ENCODE measurements at places on chromosomes 3 and 15. TPM values are rescaled to one million over a fixed set of nuclear protein-coding genes. Genes with fewer than 3 reads are reported as not detected.

The UBAP1L gene
- polyA plus RNA-seq: 1.5 TPM

The DYNLT2B gene
- polyA plus RNA-seq: 13.3 TPM

The SLC28A1 gene
- 0.02 TPM for polyA plus RNA-seq

The BFSP2 gene
- not detected for polyA plus RNA-seq

The NAALADL2 gene
- polyA plus RNA-seq: 2.1 TPM

The XCR1 gene
- 0.06 TPM for polyA plus RNA-seq

The IGF2BP2 gene
- 4.3 TPM for polyA plus RNA-seq

The LCTL gene
- polyA plus RNA-seq: not detected

The P3H2 gene
- polyA plus RNA-seq: 3.6 TPM

The SLC22A14 gene
- 0.16 TPM for polyA plus RNA-seq

The SI gene
- polyA plus RNA-seq: not detected

The MCTP2 gene
- 2.6 TPM for polyA plus RNA-seq

The COX17 gene
- 54.3 TPM for polyA plus RNA-seq

The DUOXA2 gene
- 0.13 TPM for polyA plus RNA-seq

The AQP9 gene
- 0.69 TPM for polyA plus RNA-seq

The SAMD7 gene
- not detected for polyA plus RNA-seq

The PAQR5 gene
- 0.11 TPM for polyA plus RNA-seq

The SST gene
- 13.1 TPM for polyA plus RNA-seq

The COX5A gene
- 378 TPM for polyA plus RNA-seq

The CYB561D2 gene
- polyA plus RNA-seq: 25.3 TPM

The ITGA11 gene
- 5.1 TPM for polyA plus RNA-seq

The NDN gene
- 95.3 TPM for polyA plus RNA-seq

The KCNH8 gene
- not detected for polyA plus RNA-seq

The RBPMS2 gene
- polyA plus RNA-seq: 16.2 TPM

The CFAP100 gene
- not detected for polyA plus RNA-seq

The ARL8B gene
- polyA plus RNA-seq: 36.9 TPM

The SRGAP3 gene
- 0.90 TPM for polyA plus RNA-seq

The SPINT1 gene
- polyA plus RNA-seq: 0.67 TPM

The GHSR gene
- polyA plus RNA-seq: not detected

The MLH1 gene
- polyA plus RNA-seq: 19.7 TPM

The GOLGA8Q gene
- polyA plus RNA-seq: 0.54 TPM

The ANKRD34C gene
- polyA plus RNA-seq: not detected

The UBA7 gene
- polyA plus RNA-seq: 31.2 TPM

The COL6A5 gene
- not detected for polyA plus RNA-seq

The MUSTN1 gene
- polyA plus RNA-seq: 129 TPM

The WDR93 gene
- polyA plus RNA-seq: 0.92 TPM

The NEK4 gene
- 5.4 TPM for polyA plus RNA-seq

The CADPS gene
- polyA plus RNA-seq: 0.04 TPM

The DPPA2 gene
- polyA plus RNA-seq: not detected

The SNAPC5 gene
- 25.9 TPM for polyA plus RNA-seq

The DOCK3 gene
- polyA plus RNA-seq: 0.14 TPM

The TGM5 gene
- 0.06 TPM for polyA plus RNA-seq

The LYZL4 gene
- not detected for polyA plus RNA-seq

The GJD2 gene
- 2.8 TPM for polyA plus RNA-seq

The ERICH6 gene
- not detected for polyA plus RNA-seq

The SYNPR gene
- polyA plus RNA-seq: not detected

The MYO5C gene
- polyA plus RNA-seq: 5.1 TPM

The SLC12A8 gene
- polyA plus RNA-seq: 4.1 TPM

The LMAN1L gene
- not detected for polyA plus RNA-seq

The C2CD4A gene
- 0.71 TPM for polyA plus RNA-seq

The SLC6A1 gene
- polyA plus RNA-seq: 0.45 TPM

The ALAS1 gene
- 17.1 TPM for polyA plus RNA-seq

All from adipose tissue (tissue), 3 donors.